ENCODE measurements at places on chromosomes 2 and 18.

DNA sequence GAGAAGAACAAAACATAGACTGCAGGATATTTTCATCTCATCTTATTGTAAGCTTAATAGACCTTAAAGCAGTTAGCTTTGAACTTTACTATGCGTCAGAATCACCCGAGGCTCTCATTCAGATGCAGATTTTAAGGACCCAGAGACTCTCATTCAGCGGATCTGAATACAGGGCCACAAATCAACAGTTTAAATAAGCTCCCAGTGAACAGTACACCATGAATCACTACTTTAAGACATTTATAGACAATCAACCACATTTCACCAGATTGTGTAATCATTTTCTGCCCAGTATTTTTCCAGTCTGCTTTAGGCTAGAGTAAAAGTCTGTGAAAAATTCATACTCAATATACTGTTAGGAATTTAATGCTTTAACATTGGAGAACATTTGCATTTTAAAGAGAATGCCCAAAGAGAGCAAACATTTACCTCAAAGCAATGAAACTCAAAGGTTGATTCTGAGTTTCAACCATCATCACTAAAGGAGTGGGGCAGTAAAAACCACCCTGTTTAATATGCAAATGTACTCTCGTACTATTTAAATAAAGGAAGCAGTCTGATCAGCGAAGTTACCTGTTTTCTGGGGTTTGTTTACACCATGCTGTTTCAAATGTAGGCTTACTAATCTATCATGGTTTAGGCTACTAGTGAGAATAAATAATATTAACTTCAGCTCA, 11.0 kb upstream of the ALPK2 start:
- DNase-seq: no peak

DNA sequence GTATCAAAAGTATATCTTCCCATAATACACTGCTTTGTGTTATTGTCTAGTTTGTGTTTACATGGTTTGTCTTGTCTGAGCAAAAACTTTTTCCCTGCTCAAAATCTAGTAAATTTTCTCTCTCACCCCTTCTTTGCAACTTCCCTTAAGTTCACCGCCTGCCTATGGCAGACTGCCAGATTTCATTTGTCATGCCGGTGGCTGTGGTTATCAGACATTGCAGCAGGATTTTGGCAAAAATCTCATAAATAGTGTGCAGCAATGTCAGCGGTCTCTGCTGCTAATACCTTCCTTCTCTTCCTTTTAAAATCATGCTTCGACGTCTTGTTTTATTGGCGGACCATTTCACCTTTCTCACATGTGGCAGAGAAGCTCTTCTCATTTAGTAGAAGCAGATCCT, 45.6 kb upstream of the TMEM178A start:
- no peak for DNase-seq

GRCh38 chr18:68713796-68714195, 1.1 kb downstream of the TMX3 start:
- no peak for DNase-seq

- no peak for DNase-seq
Measured at GRCh38 chr2:119734047-119734446, 25.7 kb upstream of the PTPN4 start.

DNA sequence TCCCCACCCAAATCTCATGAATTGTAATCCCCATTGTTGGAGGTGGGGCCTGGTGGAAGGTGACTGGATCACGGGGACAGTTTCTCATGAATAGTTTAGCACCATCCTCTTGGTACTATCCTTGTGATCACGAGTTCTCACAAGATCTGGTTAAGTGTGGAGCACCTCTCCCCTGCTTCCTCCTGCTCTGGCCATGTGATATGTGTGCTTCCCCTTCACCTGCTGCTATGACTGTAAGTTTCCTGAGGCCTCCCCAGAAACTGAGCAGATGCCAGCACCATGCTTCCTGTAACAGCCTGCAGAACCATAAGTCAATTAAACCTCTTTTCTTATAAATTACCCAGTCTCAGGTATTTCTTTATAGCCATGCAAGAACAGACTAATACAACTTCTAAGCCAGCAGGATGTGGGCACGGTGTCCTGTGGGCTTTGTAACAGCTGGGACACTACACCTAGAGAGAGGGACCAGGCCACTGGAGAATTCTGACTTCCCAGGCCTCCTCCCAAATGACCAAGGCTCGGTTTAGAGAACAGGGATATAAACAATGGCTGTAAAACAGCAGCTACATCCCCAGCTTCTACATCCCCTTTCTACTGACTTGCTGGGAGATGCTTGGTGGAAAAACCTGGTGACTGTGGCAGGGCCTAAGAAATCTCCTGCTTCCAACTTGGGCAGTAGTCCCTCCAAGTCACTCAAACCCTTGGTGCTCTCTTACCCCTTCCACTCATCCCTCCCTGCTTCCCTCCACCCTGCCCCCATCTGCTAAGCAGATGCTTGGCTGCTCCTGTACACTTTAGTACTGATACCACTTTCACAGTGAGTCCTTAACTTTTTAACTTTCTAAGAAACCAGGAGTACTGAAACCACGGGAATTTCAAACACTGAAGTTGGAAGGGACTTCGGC, 10.3 kb downstream of the STAT1 start:
- no peak for DNase-seq

DNA sequence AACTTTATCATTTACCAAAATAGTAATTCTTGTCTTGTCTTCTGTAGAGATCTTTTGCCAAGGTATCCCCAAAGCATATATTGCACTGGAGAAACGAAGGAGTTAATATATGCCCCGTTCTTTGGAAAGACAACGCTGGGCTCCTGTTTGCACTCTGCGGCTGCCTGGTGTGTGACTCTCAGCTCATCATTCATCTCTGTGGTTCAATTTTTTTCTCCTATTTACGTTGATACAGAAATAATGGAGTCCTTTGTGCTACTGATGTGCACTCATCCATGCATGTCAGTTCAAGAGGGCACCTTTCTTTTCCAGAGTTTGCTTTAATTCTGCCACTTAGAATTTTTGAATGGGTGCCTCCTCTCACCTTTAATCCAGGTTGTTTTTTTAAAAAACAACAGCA, 655.5 kb downstream of the DCDC2C start:
- peak; percentile 55 for DNase-seq

DNA sequence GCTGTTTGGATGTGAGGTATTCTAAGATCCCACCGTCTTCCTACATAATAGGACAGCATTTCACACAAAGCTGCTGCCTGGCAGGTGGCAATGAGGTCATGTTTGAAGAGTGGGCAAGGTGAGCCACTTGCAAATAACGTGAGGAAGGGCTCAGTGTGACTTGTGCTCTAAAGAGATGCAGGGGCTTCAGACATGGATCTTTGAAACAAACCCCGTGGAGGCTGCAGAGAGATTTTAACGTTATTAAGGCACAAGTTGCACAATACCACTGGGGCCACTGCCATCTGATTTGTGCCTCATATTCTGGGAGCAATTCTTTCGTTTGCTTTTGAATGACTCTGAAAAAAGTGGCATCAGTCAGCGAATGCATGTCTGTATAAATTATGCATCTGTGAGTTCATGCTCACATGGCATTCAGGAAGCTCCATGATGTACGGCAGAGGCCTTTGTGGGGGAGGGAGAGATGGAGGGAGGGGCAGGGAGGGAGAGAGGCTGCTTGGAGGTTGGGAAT, 362.0 kb downstream of the SOX11 start:
- DNase-seq: peak; percentile 29

- no peak for DNase-seq
Measured at GRCh38 chr18:32381761-32382160, 88.9 kb downstream of the GAREM1 start.

Measured in NCI-H2081 (cell line).